Activated CD4-positive, alpha-beta T cell treated with anti-CD3 and anti-CD28 coated beads, Interleukin-2, amount 50 U/mL, for 24 hours (primary cell): ENCODE measurements at places on chromosomes 3 and 15.

DNA sequence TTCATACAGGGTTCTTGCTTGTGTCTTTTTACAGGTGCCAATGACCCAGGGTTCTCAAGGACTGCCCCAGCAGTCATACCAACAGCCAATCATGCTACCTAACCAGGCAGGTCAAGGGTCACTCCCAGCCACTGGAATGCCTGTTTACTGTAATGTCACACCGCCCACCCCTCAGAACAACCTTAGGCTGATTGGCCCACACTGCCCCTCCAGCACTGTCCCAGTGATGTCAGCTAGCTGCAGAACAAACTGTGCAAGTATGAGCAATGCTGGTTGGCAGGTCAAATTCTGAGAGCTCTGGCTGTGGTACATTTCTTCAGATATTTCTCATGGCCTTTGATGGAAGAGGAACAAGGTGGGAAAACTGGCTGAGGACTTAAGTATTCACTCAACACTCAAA lies 154.3 kb downstream of the ARPP21 start:
- DNase-seq, result no peak

DNA sequence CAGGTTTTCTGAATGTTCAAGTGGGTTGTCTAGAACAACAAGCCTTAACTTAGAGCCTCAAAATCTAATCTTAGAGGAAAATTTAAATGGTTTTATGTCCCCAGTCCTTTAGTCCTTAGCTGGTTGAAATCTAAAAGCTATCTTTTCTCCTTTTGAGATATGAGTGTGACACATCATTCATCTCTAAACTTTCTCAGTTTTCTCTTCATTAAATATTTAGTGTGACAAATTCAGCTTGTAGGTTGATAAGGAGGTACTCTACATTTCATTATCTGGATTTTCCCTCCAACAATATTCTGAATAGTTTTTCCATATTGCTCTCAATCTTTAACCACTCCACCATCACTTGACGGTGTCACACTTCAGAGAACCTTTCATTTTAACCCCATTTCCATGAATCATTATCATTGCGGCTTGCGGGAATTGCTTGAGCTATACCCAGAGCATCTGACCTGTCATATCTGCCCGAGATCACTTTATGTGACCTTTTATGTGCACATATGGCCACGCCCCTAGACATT lies 16.1 kb upstream of the ATP8B4 start:
- DNase-seq, result no peak

DNA sequence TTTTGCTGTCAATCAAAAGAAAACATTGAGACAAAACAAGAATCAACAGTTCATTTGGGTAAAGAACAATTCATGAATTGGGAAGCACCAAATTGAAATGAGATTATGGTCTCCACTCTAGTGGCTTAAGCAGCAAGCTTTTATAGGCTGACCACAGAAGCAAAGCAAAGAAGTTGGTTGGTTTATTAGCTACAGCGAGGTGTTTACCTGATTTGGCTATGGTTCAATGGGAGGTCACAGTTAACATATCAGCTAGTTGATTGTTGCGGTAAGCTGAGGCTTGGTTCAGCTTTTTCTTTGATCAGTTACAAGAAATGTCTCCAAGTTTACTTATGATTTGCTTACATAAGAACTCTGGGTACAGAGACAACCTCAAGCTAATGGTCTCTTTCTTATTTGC lies 640.5 kb upstream of the GOLIM4 start:
- DNase-seq, result no peak

GRCh38 chr15:63801171-63801570 lies 32.6 kb downstream of the HERC1 start:
- DNase-seq, result no peak

- no peak for DNase-seq
Measured at GRCh38 chr15:48876057-48876456, 1.9 kb upstream of the EID1 start.

DNA sequence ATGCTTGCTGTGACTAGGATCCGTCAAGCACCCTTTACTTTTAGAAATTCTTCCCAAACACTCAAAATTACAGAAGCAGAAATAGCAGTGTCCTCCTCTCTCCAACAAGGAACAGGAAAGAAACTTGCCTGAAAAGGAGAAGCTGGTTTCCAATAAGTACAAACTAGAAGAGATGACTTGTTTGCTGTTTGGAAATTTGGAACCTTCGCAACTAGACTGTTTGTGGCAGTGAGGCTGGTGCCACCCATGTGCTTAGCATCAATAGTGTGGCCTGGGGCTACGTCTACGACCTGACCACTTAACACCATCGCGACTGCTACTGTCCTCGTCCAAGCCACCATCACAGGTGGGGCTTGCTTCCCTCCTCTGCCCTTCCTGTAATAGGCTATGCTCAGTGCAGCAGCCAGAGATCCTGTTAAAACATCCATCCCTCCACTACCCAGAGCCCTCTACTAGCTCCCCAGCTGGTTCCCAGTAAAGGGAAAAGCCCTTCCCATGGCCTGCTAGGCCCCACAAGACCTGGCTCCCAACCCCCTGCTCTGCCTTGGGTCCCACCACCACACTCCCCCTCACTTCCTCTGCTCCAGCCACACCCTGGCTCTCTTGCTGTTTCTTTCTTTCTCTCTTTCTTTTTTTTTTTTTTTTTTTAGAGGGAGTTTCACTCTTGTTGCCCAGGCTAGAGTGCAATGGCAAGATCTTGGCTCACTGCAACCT lies 52.6 kb upstream of the CCR2 start:
- no peak for DNase-seq
